C1 segment of cervical spinal cord (tissue), 14 donors: ENCODE measurements at places on chromosomes 6 and 20.

- DNase-seq, result no peak
Observed at GRCh38 chr6:168272415-168273325, 46.9 kb downstream of the DACT2 start.

DNA sequence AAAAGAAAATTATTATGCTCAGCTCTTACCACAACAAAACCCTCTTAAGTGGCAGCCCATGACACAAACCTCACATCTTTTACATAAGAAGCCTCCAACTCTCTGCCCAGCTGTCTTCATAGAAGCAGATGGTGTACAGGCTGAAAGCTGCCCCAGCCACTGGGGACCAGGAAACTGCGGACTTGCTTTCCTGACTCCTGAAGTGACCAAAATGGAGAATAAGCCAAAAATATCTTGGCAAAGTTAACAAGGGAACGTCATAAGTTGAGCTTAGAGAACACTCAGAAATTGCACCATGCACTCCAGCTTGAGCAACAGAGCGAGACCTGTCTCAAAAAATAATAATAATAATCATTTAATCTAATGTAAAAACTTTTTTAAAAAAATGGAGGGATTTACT lies 160.3 kb upstream of the CDYL start:
- DNase-seq, result no peak

DNA sequence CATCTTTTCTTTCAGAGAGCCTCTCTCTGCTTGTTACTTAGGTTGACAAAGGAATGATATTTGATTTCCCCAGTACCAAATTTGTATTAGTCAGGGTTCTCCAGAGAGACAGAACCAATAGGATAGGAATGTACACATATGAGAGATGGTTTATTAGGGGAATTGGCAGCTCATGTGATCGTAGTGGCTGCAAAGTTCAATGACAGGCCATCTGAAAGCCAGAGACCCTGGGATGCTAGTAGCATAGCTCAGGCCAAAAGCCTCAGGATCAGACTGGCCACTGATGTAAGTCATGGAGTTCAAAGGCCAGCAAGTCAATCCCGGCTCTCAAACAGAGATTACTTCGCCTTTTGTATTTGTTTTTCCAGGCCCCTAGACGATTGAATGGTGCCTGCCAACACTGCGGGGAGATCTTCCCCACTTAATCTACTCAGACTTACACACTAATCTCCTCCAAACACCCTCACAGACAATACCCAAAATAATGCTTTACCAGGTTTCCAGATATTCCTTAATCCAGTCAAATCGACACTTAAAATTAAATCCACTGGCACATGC lies 215.5 kb downstream of the ALDH8A1 start:
- no peak for DNase-seq

- no peak for DNase-seq
Observed at GRCh38 chr20:62117658-62118057, 4.6 kb upstream of the LSM14B start.

DNA sequence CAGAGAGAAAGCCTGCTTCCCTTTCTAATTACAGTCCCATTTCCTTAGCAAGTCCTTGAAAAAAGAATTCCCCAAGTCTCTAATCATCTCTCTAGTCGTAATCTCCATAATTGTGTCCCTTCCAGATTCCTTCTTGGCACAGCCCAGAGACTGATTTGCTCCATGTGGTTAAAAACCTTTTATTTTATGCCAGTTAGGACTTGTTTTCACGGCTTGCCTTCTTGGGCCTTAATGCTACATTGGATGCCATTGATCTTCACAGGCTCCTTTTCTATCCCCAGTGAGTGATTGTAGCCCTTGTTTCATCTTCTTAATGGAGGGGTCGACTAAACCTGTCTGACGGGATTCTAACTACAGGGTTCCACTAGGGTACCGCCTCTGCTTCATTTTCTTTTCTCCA lies 650.6 kb upstream of the ARID1B start:
- no peak for DNase-seq

- DNase-seq, result no peak
Observed at GRCh38 chr6:70863343-70863742, 93.5 kb downstream of the B3GAT2 start.
